ENCODE measurements at places on chromosomes 11 and 22. TPM values are rescaled to one million over a fixed set of nuclear protein-coding genes. Genes with fewer than 3 reads are reported as not detected.

Gene SPI1
- 18.8 TPM for total RNA-seq

DNA sequence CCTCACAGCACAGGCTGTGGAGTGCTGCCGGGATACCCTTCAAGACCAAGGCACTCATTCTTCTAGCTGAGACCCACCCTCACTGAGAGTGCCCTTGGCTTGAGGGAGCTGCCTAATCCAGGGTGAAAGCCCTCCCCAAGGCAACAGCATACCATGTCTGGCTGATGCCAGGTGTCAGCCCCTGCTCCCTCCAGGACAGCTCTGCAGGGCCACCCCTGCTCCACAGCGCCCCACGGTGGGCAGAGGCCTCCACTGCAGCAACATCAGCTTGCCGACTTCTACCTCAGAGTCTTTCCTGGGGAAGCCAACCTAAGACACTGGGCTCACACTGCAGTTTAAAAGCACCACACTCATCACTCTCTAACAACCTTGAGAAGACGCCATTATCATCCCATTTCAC lies 29.0 kb downstream of the TTLL1 start:
- no peak overlapping the region for H3K4me3 ChIP-seq
- no peak overlapping the region for H3K27ac ChIP-seq
- H3K4me1 ChIP-seq: no peaks in the 10 kb centered on the region
- H3K27me3 ChIP-seq: no peaks in the 10 kb centered on the region
- H3K36me3 ChIP-seq: peaks cover 79% of the 10 kb centered on the region
- peak; percentile 20 for DNase-seq

Gene CLDN5
- 210 TPM for total RNA-seq

DNA sequence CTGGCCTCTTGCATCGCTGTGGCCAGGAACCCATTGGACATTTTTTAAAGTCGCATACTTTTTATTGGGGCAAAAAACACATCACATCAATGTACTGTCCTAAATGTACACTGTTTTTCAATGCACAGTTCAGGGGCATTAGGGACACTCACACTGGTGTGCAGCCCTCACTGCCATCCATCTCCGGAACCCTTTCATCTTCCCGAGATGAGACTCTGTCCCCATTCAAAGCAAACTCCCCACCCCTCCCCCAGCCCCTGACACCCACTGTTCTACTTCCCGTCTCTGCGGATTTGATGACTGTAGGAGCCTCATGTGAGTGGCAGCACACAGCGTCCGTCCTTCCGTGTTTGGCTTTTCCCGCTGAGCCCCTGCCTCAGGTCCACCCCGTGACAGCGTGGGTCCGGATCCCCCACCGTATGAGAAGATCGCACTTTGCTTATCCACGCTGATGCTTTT lies 41.8 kb upstream of the TH start:
- no peak overlapping the region for H3K4me3 ChIP-seq

Gene OR56A3
- total RNA-seq: not detected

DNA sequence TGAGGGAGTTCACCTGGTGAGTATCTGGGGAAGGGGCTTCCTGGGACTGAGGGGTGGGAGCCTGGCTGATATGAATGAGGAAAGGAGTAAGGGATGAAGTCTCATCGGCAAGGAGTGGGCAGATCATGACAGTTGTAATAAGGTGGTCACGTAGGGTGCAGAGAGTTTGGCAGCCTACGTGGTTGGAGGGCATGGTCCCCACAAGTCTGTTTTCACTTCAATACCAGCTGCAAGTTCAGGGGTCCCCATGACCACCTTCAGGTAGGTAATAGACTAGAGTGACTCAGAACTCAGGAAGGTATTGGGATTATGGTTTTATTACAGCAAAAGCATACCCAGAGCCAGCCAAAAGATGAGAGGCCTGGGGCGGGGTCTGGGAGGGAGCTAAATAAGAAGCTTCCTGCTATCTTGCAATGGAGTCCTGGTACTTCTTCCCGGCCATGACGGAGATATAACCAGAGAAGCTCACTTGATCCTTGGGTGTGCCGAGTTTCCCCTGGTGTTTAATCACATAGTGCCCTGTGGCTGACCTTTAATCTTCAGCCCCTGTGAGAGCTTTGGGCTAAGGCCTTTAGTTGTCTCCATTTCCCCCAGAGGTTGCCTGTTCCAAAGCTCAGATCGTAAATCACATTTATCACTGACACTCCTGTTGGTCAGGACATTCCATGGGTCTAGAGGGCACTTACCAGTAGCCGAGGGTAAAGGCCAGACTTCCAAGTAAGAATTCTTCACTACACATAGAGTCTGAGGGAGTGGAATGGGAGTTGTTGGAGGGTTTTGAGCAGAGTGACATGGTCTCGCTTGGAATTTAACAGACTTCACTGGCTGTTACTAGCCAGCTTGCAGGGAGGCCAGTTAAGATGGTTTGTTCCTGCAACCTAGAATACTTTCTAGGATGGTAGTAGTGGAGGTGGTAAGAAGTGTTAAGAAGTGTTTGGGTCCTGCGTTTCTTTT lies 9.1 kb downstream of the SLC3A2 start:
- H3K36me3 ChIP-seq: peaks cover 58% of the 10 kb centered on the region
- no peak overlapping the region for H3K27ac ChIP-seq
- H3K4me1 ChIP-seq: peaks cover 52% of the 10 kb centered on the region

GRCh38 chr11:125286486-125286885 lies 121.9 kb downstream of the PKNOX2 start:
- no peaks in the 10 kb centered on the region for H3K27me3 ChIP-seq
- no peak for DNase-seq

Measured in tibial nerve (tissue), 4 donors.